ENCODE measurements at places on chromosomes 5 and 9. TPM values are rescaled to one million over a fixed set of nuclear protein-coding genes. Genes with fewer than 3 reads are reported as not detected.

- DNase-seq = no peak
These were observed 95.2 kb downstream of the ERBIN start for GRCh38 chr5:66021585-66021984.

- no peak for DNase-seq
These were observed 11.0 kb upstream of the ADAMTS2 start for GRCh38 chr5:179355976-179356974.

DNA sequence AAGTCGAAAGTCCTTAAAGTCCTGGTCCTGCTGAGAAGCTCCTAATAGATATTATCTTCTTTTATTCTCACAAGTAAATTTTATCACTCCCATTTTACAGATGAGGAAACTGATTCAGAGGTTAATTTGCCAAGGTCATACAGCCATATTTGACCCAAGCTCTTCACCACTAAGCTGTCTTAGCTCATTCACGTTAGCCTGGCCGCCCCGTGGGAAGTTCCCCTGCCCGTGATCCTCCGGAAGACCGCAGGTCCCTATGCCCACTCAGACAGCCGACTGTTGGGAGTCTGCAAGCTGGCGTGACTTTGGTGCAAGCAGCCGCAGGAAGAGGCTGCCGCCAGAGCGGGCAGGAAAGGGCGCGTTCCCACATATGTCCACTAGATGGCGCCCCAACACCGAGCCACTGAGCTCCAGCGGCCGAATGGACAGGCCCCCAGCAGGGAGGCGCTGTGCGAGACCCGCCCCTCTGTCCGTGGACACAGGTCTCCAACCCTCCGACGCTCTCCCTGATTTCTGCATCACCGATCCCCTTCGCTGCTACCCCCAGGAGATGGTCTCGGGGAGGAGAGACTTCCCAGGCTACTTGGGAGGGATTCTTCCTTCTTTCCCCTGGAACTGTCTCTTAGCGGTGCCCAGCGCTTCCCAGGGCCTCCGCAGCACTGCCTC is 10.0 kb upstream of the ARAP3 start:
- peak; percentile 76 for DNase-seq

GRCh38 chr5:76675364-76675763 is 40.6 kb upstream of the F2R start:
- no peak for DNase-seq

GRCh38 chr5:124461941-124462340 is 284.5 kb downstream of the ZNF608 start:
- DNase-seq = no peak

Gene TRIM36
- total RNA-seq = 18.9 TPM

Gene FOXI1
- not detected for total RNA-seq

Gene PCDHAC1
- total RNA-seq = 0.96 TPM

Gene NLN
- 54.7 TPM for total RNA-seq

Gene PKD2L2
- total RNA-seq = not detected

Gene SPACA9
- total RNA-seq = 5.1 TPM

DNA sequence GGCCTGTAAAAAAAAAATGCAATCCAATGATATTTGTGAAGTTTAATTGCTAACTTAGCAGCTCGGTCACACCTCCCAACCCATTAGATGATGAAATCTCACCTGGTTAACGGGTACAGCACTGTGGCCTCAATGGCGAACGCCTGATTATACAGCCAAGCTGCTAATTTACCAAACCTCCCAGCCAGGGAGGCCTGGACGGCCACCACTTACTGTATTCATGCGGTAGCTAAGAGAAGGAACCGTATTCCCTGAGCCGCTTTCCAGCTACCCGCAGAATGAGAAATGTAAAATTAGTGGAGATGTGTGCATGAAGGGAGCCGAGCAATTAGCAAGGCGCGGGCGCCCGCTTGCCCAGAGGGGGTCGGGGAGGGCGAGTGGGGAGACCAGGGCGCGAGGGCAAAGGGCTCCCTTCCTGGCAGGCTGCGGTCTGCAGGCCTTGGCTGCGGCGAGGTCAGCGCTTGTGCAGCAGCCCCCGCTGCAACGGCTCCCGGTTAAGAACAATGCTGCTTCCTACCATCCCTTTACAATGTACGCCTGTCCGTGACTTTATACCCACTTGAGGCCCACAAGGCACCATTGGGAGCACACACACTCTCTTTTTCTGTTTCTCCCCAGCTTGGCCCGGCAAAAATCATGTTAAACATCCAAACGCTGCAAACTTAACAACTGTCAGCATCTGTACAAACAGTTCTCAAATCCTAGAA is 70.4 kb upstream of the TBCA start:
- DNase-seq = no peak

Gene YTHDC2
- 14.8 TPM for total RNA-seq

DNA sequence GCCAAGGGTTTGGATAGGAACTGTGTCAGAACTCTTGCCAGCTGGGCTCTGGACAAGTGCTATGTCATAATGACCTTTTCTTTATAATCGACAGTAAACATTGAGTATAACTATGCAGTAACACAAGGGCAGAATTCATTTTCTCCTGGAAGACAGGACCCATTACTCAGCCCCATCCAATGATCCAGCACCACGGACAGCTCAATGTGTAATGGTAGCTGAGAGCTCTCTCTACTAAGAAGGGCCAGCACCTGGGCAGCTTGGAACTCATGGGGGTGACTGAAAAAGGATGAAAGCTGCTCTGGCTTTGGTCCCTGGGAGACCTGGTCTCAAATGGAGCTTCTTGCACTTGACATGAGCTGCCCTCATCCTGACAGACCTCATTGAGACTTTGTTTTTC is 347.8 kb downstream of the TRIM32 start:
- no peak for DNase-seq

Gene ARL14EPL
- 1.0 TPM for total RNA-seq

DNA sequence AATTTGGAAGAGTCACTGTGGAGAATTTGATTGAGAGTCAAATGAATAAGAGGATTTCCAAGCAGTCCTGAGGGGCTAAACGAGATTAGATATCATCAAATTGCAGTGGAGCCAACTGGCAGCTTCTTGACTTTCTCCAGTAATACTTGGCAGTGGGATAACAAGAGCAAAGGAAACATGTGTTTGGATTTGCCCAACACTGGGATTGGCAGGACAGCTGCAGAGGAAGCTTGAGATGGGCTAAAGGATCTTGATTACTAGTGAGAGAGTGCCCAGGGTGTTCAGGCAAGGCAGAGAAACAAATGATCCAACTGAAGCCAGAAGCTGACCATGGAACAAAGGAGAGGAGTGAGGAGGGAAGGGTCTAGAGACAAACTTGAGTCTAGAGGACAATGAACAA is 356.0 kb upstream of the ISL1 start:
- DNase-seq = no peak

GRCh38 chr9:22044583-22044982 is 35.5 kb upstream of the CDKN2B start:
- no peak for DNase-seq

Gene KCNIP1
- 0.36 TPM for total RNA-seq

DNA sequence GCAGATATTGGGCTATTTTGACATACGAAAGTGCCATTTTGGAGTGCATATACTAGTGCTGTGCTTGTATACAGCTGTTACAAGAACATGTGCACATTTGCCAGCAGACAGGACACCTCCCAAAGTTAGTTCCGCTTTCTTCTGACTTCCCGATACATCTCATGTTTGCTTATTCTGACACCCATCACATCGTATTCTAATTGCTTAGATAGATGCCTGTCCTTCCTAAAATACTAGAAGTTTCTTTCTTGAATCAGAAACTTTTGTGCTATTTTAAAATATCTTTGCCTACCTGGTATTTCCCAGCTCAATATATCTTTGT is 177.8 kb downstream of the TTLL11 start:
- no peak for DNase-seq

Gene OBP2B
- total RNA-seq = not detected

GRCh38 chr5:53350368-53350767 is 130.1 kb upstream of the FST start:
- DNase-seq = no peak

Gene C1QTNF2
- 1.6 TPM for total RNA-seq

Gene ITGA1
- 3.7 TPM for total RNA-seq

Gene EGFLAM
- not detected for total RNA-seq

DNA sequence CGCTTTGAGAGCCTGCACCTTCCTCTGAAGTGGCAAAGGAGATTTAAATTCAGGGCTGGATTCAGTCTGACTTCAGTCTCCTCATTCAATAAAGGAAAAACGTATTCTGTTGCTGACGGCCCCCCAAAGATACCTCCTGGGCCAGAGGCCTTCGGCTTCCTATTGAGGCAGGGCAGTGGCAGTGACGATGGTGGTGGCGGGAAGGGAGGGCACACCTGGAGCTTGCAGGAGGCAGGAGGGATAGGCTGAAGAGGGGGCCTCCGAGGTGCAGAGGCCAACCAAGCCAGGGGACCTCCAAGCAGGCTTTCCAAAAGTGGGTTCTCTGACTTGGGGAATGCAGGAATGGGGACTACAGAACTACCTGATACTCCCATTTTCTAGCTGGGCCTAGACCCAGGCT is 15.9 kb downstream of the RNF44 start:
- no peak for DNase-seq

DNA sequence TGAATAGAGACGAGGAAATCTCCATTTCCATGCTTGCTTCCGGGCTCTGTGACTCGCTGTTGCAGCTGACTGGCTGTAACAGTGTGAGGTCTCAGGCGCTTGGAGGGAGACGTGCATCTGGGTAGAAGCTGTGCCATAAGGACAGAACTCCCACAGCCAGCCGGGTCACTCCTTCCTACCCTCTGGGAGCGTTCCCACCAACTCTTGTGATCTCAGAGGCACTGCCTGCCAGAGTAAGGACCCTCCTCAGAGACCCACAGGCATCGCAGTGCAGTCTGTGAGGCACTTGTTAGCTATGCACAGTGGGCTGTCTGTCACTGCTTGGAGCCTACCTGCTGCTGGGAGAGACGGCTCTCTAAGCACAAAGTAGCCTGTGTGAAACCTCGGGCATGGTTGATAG is 203.4 kb upstream of the SEMA6A start:
- DNase-seq = no peak

DNA sequence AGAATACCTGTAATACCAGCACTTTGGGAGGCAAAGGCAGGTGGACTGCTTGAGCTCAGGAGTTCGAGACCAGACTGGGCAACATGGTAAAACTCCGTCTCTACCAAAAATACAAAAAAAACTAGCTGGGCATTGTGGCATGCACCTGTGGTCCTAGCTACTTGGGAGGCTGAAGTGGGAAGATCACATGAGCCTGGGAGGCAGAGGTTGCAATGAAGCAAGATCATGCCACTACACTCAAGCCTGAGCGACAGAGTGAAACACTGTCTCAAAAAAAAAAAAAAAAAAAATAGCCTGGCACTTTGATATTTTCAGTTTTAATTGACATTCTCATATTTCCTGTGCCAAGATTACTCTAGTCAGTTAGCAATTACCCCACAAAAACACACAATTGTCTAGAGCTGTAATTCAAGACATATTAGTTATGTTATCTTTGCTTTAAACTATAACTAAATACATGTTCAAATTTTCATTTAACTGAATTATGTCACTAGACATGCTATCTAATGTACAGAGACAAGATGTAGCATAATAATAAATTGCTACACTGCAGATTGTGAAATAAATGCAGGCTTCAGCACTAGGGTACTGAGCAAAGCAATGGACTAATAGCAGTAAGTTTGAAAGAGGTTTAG is 378.2 kb upstream of the GRAMD2B start:
- no peak for DNase-seq

- DNase-seq = no peak
These were observed 217.5 kb upstream of the ACTBL2 start for GRCh38 chr5:57700072-57700471.

- no peak for DNase-seq
These were observed 26.6 kb upstream of the CD180 start for GRCh38 chr5:67223211-67223610.

- no peak for DNase-seq
These were observed 238.6 kb downstream of the FANCC start for GRCh38 chr9:95078939-95079338.

DNA sequence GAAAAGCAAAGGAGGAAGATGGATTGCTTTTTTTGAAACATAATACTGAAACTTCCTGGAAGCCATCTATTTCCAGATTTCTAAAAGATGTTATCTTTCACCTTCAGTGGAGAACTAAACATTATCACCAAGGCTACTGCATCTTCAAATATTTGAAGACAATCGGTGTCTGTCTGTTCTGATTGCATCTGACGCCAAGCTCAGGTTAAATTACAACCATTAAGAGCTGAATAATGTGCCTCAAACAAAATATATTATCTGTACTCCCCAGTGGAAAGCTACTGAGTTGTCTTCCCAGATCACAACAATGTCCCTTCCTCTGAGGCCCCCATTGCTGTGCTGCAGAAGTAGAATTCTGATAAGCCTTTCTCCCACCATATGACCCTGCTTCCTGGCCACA is 342.3 kb downstream of the PLK2 start:
- DNase-seq = no peak

Data from A172 (cell line).